Naive thymus-derived CD8-positive, alpha-beta T cell (primary cell): ENCODE measurements at places on chromosomes 6 and 20.
A peak's percentile ranks its signal among the peaks of the same experiment; 100 is the strongest.

GRCh38 chr6:14284969-14285590 is 167.5 kb downstream of the CD83 start:
- DNase-seq, result no peak

GRCh38 chr6:162962093-162962492 is 234.3 kb downstream of the PACRG start:
- DNase-seq, result no peak

GRCh38 chr6:117167520-117168271 is 97.7 kb upstream of the VGLL2 start:
- no peak for DNase-seq

DNA sequence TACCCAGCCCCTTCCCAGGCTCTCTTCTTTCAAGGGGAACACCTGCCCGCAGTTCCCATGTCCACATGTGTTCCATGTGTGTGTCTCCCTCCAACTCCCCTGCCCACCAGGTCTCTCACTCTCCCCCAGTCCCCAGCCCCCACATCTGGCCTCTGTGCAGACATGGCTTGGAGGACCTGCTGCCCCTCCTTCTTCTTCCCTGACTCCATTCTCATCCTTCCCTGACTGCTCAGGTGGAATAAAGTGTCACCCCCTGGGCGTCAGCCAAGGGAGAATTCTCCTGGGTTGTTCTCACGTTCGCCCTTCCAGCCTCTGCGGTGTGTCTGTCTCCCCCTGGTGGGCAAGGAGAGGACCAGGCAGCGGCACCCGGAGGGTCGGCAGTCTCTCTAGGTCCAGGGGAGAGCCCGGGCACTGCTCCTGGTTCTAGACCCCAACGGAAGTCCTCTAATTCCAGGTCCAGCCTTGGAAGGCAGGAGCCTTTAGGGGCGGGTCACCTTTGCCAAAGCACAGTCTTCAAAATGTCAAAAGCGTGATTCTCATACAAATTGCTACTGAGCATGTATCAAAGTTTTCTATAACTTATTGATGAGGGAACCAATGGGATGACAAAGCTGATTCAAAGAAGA is 50.5 kb downstream of the EBF4 start:
- DNase-seq, result peak; percentile 60

- no peak for DNase-seq
These were observed 241.9 kb upstream of the STXBP5 start for GRCh38 chr6:146962329-146962728.

DNA sequence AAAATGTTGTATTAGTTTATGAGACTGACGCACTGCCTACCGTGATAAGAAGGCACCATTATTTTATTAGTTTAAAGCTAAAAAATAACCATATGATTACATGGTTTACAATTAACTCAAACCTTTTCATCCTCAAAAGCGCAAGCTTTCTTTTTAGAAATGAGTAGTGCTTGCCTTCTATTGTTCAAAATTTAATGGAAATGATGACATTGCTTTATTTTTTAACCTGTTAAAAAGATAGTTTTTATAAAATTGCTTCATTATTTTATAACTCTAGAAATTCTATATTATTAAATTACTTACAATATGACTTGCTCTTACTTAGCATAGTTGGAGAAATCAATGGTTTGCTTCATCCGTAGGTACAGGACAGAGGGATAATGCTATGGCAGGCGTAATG is 78.7 kb upstream of the HDDC2 start:
- DNase-seq, result no peak

DNA sequence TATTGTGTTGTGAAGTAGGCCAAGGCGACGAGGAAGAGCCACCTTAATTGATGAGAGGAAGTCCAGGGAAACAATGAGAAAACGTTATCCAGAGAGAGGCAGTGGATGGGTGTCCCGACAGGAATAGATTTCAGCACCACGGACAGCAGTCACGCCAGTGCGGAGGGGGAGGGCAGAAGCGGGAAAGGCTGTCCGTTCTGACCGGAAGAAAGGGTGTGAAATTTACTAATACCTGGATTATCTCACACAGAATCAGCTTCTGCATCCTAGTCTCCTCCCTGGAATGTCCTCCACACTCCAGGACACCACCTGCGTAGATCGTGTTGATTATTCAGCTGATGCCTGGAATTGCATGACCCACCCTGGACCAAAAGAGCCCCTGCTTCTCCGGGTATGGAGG is 7.4 kb upstream of the BPIFA3 start:
- no peak for DNase-seq

DNA sequence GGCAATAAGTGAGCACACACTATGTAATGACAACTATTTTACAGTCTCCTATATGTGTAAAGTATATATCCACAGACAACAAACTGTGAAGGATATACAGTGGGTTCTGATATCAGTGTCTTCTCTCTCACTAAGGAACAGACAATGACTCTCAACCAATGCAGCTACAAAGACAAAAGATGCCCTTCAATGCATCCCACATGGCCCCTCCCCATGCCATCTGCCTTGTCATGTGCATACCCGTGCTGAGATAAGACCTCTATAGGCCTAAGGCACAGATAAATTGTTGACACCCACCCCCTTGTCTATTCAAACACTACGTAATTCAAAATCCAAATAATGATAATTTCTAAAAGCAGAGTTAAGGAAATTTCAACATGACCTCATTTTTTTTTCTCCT is 1123.5 kb upstream of the MAP3K7 start:
- DNase-seq, result no peak

DNA sequence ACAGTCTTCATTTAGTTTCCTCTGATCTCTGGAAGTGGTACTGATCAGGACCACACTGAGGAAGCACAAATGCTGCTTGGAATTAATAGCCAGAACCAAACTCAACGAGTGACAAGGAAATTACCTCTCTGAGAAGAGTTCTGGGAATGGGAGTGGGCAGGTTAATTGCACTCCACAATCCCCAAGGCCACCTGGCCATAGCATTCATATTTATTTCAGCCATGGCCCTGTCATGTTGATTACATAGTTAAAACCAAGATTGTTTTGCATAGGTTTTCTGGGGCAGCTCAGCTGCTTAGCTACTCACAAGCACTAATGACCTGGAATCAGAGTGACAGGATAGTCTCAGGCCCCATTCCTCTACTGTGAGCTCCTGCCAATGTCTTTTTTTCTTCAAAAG is 230.2 kb upstream of the RIMS1 start:
- no peak for DNase-seq

GRCh38 chr6:109695468-109695867 is 4.4 kb downstream of the FIG4 start:
- no peak for DNase-seq

GRCh38 chr6:118528129-118528528 is 20.0 kb upstream of the PLN start:
- DNase-seq, result no peak

DNA sequence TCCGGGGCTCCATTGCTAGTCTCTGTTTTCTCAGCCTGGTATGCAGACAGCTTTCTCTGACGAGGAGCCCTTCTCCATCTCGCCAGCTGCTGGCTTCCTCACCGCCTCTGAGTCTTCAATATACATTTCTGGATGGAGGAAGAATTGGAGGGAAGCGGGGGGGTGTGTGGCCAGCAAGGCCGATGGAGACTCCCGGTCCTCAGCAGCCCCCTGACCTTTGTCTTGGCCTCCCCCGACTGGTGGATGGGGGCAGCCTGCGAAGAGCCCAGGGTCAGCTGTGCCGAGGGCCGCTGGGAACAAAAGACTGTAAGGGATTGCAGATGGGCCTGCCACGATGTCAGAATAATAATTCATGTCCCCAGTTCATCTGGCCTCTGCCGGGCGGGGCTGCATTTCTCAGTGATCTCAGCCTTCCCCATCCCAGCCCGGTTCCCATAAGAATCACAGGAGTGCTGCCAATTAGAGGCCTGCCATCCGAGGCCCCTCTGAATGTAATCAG is 54.3 kb upstream of the STX16 start:
- DNase-seq, result no peak

GRCh38 chr6:10513544-10513943 is 7.6 kb upstream of the GCNT2 start:
- DNase-seq, result no peak

- peak; percentile 39 for DNase-seq
These were observed 805 bp upstream of the STX16 start for GRCh38 chr20:58650181-58650775.

- DNase-seq, result no peak
These were observed 877.8 kb downstream of the EPHA7 start for GRCh38 chr6:92541448-92542060.

GRCh38 chr6:17281497-17282481 is 628 bp downstream of the RBM24 start:
- DNase-seq, result no peak

DNA sequence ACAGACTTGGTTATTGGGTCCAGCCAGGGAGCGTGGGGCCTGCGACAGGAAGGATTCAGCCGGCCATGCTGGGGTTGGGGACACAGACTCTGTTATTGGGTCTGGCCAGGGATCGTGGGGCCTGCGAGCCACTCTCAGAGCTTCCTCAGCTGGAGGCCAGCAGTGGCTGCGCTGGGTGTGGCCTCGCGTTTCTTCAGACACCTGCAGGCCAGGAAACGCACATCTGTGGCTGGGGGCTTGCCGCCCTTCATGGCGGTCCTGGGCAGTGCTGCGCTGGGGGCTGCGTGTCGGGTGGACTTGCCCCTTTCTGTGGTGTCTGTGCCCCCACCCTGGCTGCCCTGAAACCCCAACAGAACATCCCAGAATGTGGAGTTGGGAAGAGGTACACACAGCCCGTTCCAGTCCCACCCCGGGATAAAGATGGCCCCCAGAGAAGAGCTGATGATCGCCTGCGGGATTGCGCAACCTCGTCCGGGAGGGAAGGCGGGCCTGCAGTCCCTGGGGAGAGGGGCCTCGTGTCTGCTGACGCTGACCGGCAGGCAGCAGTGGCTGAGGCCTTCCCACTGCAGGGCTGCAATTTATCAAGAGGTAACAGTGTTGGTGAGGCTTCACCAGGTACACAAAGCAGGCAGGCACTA is 16.9 kb upstream of the MTG2 start:
- DNase-seq, result no peak

DNA sequence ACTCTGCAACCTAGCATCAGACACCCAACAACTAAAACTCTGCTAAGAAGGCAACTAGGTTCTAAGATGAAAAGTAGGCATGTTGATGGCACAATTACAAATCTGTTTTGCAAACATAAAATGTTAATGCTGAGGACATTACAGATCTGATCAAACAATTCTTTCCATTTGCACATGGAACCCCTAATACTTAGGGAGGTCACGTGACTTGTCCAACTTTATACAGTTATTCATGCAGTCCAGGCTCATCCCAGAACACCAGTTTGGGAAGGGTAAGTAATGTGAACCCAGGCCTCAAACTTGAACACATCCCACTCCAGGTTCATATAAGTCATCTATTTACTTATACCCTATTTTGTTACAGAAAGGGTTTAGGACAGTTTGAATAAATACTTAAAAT is 247.2 kb downstream of the HACE1 start:
- DNase-seq, result no peak

DNA sequence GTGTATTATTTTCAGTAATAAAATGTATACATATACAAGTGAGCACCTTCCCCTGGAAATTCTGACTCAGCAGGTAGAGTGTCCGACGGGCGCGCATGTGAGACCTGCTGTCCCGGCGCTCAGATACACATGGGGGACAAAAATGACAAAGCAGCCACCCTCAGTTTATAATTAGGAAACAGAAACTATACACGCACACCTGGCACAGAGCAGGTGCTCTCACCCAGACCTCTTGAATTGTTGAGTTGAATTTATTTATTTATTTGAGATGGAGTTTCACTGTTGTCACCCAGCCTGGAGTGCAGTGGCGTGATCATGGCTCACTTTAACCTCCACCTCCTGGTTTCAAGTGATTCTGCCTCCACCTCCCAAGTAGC is 180.4 kb downstream of the ZDHHC14 start:
- DNase-seq, result no peak

DNA sequence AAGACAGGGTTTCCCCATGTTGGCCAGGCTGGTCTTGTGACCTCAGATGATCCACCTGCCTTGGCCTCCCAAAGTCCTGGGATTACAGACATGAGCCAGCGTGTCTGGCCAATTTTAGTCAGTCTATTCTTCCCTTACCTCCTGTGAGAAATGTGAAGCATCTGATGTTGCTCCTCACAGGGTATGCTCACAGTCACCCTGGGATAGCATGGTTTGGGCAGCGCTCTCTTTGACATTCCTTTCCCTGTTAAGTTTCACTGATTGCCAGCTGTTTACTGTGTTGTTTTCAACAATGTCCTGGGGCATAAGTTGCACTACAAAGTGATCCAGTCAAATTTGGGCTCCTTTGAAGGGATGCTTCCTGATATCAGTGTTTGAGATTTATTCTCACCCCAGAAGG is 13.1 kb downstream of the CDC5L start:
- DNase-seq, result no peak

GRCh38 chr6:167441715-167442206 is 116.9 kb downstream of the TTLL2 start:
- DNase-seq, result no peak

DNA sequence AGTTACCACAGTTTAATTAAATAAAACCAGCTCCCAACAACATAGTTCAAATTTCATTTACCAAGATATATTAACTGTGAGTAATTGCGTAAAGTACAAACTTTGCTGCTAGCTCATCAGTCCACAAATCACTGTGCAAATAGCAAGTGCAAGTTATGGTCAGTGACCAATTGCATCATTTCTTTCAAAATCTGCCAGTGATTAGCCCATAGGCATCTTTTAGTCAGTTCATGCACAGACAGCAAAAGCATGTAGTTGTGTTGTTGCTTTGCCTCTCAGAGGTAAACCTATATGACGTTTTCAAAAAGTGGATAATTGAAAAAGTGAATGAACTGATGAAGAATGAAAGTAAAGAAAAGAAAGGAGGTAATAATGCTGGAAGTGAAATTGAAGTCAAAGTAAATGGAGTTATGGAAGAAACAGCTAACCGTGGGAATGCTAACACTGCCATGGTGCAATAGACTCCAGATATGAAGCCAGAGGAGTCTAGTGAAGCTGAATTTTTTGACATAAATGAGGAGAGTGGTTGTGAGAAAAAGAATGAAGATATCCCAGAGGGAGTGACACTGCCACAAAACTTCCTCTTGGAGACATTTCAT is 36.5 kb downstream of the ENPP1 start:
- DNase-seq, result no peak

- no peak for DNase-seq
These were observed 302.7 kb upstream of the ZFP64 start for GRCh38 chr20:52494244-52494643.

GRCh38 chr20:1841554-1842140 is 53.6 kb upstream of the SIRPA start:
- no peak for DNase-seq
